Peyer's patch (tissue), 4 donors: ENCODE measurements at places on chromosomes 16 and 17.

- H3K4me3 ChIP-seq, result no peak overlapping the region
- peaks cover 16% of the 10 kb centered on the region for H3K4me1 ChIP-seq
- H3K27me3 ChIP-seq, result no peaks in the 10 kb centered on the region
- H3K36me3 ChIP-seq, result no peaks in the 10 kb centered on the region
Measured at GRCh38 chr17:50219939-50220465, 18.6 kb upstream of the COL1A1 start.

DNA sequence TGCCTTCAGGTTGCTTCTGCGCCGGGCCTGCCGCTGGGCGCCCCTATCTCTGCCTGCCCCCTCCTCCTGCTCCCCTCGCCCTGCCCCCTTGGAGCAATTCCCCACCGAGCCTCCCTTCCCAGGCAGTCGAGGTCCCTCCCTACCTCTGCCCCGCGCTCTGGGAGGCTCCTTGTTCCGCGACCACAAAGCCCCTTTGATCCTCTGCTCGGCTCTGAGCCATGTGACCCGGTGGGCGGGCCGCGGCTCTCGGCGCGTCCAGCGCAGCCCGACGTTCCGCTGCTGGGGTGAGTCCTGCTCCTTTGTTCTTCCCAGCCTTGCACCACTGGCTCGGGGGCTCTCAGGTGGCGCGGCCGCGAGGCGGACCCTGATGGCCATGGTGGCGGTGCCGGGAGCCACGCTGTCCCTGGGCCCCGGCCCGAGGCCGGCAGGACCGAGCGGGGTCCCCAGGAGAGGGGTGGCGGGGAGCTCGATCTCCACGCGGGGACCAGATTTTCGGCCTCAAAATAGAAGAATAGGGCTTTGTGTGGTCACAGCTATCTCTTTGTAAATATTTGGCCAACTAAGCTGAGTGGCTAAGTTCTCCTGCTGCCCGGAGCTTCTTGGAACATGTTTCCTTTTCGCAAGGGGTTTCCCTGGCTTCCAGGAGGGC, 310.6 kb downstream of the SEC14L1 start:
- H3K27me3 ChIP-seq, result no peaks in the 10 kb centered on the region
- DNase-seq, result peak; percentile 86
- H3K4me1 ChIP-seq, result peaks cover 11% of the 10 kb centered on the region
- H3K36me3 ChIP-seq, result peaks cover 7% of the 10 kb centered on the region
- H3K27ac ChIP-seq, result peak overlapping the region; percentile 98
- H3K4me3 ChIP-seq, result peak overlapping the region; percentile 67

DNA sequence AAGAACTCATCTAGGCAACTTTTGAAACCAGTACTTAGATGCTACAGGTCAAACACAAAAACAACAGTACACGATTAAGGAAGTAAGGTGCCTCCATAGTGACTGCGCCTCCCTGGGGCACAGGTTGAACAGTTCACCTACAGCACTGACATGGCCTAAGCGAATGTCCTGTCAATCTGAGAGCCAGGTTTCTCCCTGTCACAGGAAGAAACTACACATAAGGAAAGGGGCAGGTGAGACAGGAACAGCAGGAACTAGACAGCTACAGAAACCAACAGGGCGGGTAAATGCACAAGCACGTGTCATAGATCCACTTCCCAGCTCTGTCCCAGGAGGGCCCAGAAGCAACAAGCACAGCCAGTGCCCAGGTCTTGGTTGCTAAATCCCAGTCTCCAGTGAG, 8.0 kb upstream of the ARHGDIA start:
- H3K27me3 ChIP-seq, result no peaks in the 10 kb centered on the region
- H3K36me3 ChIP-seq, result no peaks in the 10 kb centered on the region
- no peaks in the 10 kb centered on the region for H3K4me1 ChIP-seq

DNA sequence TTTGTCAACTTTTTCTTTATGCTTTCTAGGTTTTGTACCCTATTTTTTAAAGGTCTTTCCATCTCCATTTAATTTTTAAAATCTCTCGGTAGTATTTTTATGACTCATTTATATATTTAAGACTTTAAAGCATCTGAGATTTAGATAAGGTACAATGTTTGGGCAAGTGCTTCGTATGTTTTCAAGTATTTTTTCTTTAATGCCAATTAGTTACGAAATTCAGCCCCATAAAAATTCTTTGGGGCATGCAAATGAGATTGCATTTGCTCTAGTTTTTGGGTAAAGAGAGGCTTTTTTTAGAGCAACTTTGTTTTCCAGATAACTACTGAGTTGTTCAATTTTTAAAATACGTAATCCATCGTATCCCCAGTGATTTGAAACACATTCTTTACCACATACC, 65.3 kb upstream of the CRHR1 start:
- no peaks in the 10 kb centered on the region for H3K4me1 ChIP-seq
- DNase-seq, result no peak
- H3K27me3 ChIP-seq, result no peaks in the 10 kb centered on the region
- H3K36me3 ChIP-seq, result no peaks in the 10 kb centered on the region

- no peak overlapping the region for H3K4me3 ChIP-seq
- no peak overlapping the region for H3K27ac ChIP-seq
- no peaks in the 10 kb centered on the region for H3K36me3 ChIP-seq
- no peaks in the 10 kb centered on the region for H3K4me1 ChIP-seq
- no peak for DNase-seq
- no peaks in the 10 kb centered on the region for H3K27me3 ChIP-seq
Measured at GRCh38 chr16:53893731-53894435, 189.9 kb downstream of the FTO start.

- peak overlapping the region; percentile 16 for H3K4me3 ChIP-seq
- H3K36me3 ChIP-seq, result no peaks in the 10 kb centered on the region
- H3K27ac ChIP-seq, result peak overlapping the region; percentile 58
- H3K27me3 ChIP-seq, result no peaks in the 10 kb centered on the region
Measured at GRCh38 chr17:77465358-77466041, 324.7 kb downstream of the SEC14L1 start.
